Activated CD4-positive, alpha-beta memory T cell treated with anti-CD3 and anti-CD28 coated beads, Interleukin-2, amount 10 ng/mL, durations not matched to agents 7 days and 5 days (primary cell): ENCODE measurements at places on chromosomes 12 and 14. TPM values are rescaled to one million over a fixed set of nuclear protein-coding genes. Genes with fewer than 3 reads are reported as not detected.

Gene HOXC13
- total RNA-seq, result not detected

DNA sequence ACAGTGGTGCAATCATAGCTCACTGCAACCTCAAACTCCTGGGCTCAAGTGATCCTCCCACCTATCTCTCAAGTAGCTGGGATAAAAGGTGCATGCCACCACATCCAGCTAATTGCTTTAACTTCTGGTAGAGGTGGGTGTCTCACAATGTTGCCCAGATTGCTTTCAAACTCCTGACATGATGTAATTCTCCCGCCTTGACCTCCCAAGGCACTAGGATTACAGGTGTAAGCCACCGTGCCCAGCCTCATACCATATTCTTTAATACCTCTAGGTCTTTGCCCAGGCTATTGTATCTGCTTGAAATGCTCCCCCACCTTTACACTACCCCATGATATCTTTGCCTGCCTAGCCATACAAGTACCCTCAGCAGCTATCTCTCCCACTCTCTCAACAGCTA, 11.3 kb downstream of the R3HDM2 start:
- DNase-seq, result no peak

- DNase-seq, result no peak
These were observed 24.3 kb downstream of the ZFYVE21 start for GRCh38 chr14:103739793-103740501.

- no peak for DNase-seq
These were observed 14.6 kb upstream of the NUDT14 start for GRCh38 chr14:105195522-105196264.

Gene HAL
- 0.23 TPM for total RNA-seq

GRCh38 chr12:104280717-104281458, 22.7 kb upstream of the EID3 start:
- no peak for DNase-seq

Gene GLIPR1
- 54.7 TPM for total RNA-seq
